Kidney (tissue), 22 donors: ENCODE measurements at places on chromosomes 3 and 15. TPM values are rescaled to one million over a fixed set of nuclear protein-coding genes. Genes with fewer than 3 reads are reported as not detected.

DNA sequence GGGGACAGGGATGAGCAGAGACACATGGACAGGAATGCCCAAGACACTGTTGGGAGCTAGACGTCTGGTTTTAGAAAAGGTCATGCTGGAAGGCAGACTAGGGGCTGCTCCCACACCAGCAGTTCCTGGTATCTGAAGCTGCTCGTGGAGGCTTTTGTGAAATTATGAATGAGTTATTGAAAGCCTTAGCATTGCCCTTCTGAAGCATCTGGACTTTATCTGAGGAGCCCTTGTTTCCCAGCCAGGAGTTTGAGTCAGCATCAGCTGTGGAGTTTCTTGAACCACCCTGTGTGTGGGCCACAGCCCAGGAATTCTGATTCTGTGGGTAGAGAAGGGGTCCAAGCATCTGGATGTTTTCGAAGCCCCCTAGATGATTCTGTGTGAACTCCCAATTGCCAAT is 258.7 kb downstream of the SLCO3A1 start:
- DNase-seq = no peak

DNA sequence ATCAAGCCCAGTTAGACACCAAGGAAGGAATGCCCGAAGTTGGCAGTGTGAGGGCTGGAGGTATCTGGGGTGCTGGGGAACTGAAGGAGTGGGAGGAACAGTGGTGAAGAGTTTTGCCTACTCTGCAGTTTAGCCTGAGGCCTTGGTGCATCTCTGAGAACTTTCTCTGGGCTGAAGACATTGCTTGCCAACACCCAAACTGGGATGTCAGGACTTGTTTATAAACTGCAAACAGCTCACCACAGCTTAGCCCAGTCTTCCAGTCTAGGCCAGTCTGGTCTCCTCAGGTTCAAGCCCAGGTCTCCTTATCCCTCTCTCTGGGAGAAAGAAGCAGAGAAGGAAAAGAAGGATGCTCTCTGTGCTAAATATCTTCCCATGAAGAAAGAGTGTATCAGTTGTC is 68.0 kb upstream of the BOC start:
- DNase-seq = no peak

GRCh38 chr15:52870015-52870414 is 79.9 kb upstream of the ONECUT1 start:
- DNase-seq = no peak

The THPO gene
- polyA plus RNA-seq = 5.7 TPM

The SEMA3B gene
- polyA plus RNA-seq = 99.9 TPM

The CHRNA7 gene
- polyA plus RNA-seq = 0.80 TPM
